ENCODE measurements at places on chromosomes 7 and 10.

- DNase-seq = no peak
These were observed 192.2 kb downstream of the PRKG1 start for GRCh38 chr10:51266496-51266895.

GRCh38 chr10:82331716-82332115, 456.7 kb downstream of the NRG3 start:
- DNase-seq = no peak

DNA sequence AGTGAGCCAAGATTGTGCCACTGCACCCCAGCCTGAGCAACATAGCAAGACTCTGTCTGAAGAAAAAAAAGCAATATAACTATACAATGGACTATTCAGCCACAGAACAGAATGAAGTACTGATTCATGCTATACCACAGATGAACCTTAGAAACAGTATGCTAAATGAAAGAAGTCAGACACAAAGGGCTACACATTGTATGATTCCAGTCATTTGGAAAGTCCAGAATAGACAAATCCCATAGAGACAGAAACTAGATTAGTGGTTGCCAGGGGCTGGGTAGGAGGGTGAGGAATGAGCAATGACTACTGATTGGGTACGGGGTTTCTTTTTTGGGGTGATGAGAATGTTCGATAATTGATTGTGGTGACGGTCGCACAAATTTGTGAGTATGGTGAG, 9.6 kb upstream of the CFAP70 start:
- no peak for DNase-seq

- DNase-seq = no peak
These were observed 252.7 kb upstream of the PLXDC2 start for GRCh38 chr10:19563388-19564141.

DNA sequence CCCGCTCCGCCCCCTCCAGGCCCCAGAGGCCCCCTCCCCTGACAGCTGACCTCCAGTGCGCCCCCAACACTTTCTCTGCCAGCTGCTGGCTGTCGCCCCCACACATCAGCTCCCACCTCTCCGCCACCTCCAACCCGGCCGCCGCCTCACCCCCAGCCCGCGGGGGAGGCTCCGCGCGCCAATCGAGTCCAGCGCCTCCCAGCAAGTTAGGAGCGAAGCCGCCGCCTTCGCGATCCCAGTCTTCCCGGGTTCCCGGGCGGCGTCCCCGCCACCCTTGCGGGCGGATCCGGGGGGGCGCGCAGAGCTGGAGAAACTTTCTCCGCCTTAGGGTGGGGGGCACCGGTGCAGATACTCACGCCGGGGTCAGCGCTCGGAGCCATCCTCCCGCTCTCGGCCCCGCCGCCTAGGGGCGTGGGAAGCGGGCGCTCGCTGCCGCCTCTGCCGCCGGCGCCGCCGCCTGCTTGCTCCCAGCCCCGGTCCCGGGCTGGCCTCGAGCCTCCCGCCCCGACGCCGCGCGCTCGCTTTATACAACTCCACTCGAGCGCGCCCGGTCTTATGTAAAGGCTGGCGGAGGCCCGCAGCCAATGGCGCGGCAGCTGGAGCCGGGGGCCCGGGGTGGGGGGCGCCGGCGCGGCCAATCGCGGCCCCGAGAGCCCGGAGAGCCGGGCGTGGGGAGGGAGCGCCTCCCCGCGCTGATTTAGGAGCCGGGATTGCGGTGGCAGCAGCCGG, at the start of gene CRTAC1:
CRTAC1 (minus strand) TSS at position 529 of the 729 bp plus-strand sequence; CDS start at position 380, 149 bp downstream.
- DNase-seq = no peak

- no peak for DNase-seq
These were observed 158.4 kb downstream of the DNAJB6 start for GRCh38 chr7:157495177-157495553.

DNA sequence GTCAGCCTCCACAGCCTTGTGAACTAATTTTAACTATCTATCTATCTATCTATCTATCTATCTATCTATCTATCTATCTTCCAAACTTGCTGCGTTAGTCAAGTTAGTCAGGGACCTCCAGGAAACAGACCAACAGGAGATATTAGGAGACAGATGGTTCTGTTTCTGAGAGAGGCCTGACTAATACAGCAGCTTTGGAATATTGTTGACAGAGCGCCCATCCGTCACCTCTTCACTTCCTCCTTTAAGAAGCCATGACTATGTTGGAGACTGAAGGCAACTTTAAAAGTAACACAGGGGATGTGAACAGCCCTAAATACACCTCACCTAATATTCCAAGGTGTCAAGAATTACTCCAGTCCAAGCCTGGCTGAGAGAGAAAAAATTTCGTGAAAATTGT, 280.9 kb upstream of the IGFBP3 start:
- no peak for DNase-seq

- no peak for DNase-seq
These were observed 13.0 kb downstream of the GALNT17 start for GRCh38 chr7:71144963-71145362.

- no peak for DNase-seq
These were observed 144.0 kb upstream of the RET start for GRCh38 chr10:42932735-42933447.

GRCh38 chr7:80859272-80859970, 59.4 kb downstream of the SEMA3C start:
- no peak for DNase-seq

DNA sequence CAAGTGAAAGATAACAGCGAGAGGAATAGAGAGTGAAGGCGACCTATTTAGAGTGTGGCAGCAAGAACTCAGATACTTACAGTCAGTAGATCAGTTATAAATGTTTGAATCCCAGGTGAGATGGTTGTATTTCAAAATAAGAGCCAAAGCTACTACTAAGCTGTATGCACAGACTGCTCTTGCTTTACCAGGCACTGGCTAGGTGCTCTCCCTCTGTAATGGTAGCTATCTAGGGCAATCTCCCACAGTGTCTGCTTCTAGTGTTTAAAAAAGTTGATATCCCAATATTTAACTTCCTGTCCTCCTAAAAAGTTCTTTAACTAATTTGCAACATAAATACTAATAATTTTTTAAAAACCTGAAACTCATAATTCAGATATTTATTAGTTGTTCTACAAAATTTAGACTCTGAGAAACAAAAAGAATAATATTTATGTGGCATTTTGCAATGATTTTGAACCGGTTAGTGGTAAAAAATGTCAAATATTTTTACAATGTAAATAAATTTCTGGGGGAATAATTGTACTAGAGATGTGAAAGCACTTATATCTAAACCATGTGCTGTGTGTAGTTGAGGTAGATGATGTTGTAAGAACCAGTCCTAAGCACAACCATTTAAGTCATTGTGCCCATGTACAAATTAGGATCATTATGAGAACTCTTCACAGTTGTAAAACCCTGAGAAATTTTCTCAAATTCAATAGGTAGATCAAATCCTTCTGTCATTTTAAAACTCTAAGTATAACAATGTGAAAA, 349.3 kb upstream of the SEMA3D start:
- DNase-seq = no peak

- DNase-seq = no peak
These were observed 13.3 kb upstream of the SLC18A3 start for GRCh38 chr10:49596836-49597235.

DNA sequence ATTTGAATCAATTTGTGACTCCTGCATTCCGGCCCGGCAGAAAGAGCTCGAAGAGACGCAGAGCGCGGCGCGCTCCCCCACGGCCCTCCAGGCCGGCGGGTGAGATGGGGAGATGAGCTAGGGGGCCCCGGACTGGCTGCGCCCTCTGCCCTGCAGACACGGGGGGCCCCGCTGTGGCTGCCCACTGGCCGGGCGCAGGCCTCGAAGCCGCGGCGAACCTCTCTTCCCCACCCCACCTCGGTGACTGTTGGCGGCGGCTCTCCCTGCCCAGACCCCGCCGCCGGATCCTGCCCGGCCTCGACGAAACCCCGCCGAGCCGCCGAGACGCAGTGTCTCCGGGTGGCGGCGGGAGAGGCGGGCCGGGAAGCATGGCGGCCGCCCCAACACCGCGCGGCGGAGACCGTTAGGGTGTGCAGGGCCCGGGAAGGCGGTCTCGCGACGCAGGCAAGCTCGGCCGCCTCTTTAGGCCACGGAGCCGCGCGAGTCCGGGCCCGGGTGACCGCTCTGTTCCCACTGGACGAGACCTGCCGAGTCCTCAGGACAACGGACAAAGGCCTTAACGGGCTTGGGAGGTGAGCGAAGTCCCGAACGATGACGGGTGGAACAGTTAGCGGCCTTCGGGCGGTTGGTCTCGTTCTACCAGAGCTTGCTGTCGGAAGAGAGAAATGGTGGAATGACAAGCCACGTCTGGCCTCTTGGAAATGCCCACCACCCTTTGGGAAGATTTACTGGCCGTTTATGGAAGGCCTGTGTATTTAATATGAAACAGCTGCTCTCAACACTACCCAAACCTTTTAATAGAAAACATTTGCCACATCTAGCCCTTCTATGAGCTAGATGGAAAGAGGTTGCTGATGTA, 24.3 kb downstream of the NUP42 start:
- DNase-seq = no peak

DNA sequence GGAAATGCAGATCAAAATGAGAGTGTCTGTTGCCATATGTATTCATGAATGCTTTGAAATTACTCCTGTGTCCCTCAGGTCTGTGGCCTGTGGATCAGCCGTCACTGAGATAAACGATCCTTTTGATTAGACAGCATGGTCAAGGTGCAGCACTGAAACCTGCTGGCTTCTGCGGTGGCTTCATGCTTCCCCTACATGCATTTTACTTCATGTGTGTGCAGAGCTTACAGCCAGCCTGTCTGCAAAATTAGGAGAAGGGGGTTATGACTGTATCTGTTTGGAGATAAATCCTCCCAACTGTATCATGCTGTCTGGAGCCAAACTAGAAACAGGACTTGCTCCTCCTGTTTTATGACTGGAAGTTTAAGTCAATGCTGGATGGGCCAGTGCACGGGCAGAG, 71.0 kb upstream of the PLPP4 start:
- no peak for DNase-seq

DNA sequence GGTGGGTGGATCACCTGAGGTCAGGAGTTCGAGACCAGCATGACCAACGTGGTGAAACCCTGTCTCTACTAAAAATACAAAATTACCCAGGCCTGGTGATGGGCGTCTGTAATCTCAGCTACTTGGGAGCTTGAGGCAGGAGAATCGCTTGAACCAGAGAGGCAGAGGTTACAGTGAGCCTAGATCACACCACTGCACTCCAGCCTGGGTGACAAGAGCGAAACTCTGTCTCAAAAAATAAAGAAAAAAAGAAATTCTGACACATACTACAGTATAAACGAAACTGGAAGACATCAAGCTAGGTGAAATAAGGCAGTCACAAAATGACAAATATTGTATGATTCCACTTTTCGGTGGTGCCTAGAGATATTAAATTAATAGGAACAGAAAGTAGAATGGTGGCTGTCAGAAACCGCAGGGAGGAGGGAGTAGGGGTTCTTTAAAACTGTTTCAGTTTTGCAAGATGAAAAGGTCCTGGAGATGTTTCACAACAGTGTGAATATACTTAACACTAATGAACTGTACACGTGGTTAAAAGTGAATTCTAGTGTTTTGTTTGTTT, 23.2 kb downstream of the PILRA start:
- peak; percentile 41 for DNase-seq

GRCh38 chr7:24239260-24239659, 44.7 kb upstream of the NPY start:
- DNase-seq = no peak

DNA sequence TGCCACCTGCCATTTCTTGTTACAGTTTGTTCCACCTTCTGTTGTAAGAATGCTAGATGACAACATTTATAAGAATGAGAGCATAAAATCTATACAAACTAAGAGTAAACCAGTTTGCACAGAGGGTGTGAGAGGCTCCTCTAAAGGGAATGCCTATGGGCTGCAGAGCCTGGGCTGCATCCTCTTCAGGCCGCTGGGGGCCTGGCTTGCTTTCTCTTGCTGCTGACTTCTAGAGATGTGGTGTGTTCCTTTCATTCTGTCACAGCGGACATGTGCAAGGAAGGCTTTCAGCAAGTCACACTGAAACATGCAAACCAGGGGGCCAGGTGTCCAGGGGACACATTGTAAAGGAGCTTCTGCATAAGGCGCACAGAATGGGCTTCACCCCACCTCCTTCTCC, 7.1 kb upstream of the ATP6V1F start:
- no peak for DNase-seq

DNA sequence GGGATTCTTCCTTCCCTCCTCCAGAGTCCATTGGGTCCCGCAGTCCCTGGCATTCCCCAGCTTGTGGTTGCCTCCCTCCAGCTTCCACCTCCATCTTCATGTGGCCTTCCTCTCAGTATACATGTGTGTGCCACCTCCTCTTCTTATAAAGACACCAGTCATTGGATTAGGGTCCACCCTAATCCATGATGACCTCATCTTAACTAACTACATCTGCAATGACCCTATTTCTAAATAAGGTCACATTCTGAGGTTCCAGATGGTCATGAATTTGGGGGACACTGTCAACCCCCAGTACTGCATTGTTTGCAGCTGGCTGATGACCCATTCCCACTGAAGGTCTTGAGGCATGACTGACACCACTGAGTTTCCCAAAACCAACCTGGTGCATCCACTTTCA, 99.0 kb downstream of the PTPRE start:
- DNase-seq = no peak

DNA sequence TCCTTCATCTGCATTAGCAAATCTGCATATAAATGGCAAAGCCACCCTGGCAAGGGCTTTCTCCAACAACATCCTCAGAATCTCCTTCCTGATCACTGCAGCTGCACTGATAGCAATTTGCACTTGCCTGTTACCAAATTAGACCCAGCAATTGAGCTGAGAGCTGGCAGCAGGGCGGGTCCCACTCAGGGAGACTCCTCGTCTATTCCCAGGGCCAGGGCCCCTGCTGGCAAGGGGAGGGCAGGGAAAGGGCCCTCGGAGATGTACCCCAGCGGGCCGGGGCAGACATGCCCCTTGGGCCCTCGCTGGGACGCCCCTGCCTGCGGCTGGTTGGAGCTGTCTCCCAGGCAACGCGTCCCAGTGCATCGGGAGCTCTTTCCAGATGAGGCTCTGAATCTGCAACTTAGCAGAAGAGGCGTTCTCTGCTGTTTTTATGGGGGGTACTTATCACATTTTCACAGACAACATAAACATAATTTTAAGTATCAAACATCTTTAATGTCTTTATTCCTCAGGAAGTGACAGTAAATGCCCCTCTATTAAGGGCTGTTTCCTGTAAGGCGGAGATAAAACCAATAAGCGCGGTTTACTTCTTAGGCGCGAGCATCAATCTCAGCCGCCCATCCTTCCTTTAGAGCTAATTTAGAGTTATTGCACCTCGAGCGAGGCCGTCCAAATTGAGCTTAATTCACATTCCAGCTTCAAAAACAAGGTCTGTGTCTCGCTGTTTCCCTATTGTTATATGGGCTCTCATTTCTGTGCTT, 249.0 kb upstream of the PPP2R2D start:
- DNase-seq = no peak

Data from GM12891 (cell line).